ENCODE measurements at places on chromosomes 16 and 17.
A peak's percentile ranks its signal among the peaks of the same experiment; 100 is the strongest.

GRCh38 chr17:44781551-44782325 lies 22.9 kb downstream of the ADAM11 start:
- DNase-seq: no peak

GRCh38 chr17:68495081-68495480 lies 17.1 kb upstream of the PRKAR1A start:
- no peak for DNase-seq

GRCh38 chr16:64693946-64694345 lies 427.9 kb downstream of the CDH11 start:
- DNase-seq: no peak

DNA sequence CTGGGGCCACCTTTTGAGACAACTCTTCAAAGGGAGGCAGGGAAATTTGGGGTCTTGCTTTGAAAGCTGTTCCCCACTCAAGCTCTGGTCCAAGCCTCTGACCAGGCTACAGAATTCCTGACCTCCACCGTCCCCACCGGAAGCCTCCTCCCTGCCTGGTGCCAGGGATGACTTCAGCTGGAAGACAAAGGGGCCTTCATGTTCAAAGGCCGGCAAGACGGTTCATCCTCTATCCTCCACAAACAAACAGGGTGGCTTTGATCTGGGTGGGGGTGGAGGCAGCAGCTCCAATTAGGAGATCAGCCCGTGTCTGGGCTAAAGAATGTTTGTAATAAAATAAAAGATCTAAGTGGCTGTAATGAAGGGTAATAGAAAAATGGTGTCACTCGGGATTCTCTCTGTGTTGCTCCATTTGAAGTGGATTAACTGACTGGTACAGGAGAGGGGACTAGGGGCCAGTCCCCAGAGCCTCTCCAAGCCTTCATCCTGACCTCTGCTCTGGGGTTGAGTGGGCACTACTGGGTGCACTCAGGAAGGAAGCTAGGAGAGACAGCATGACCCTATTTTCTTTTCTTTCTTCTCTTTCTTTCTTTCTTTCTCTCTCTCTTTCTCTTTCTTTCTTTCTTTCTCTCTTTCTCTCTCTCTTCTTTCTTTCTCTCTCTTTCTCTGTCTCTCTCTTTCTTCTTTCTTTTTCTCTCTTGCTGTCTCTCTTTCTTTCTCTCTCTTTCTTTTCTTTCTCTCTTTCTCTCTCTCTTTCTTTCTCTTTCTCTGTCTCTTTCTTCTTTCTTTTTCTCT lies 27.5 kb upstream of the NKD1 start:
- no peak for DNase-seq

- no peak for DNase-seq
These were observed 2.4 kb downstream of the DHRS7B start for GRCh38 chr17:21129023-21129681.

DNA sequence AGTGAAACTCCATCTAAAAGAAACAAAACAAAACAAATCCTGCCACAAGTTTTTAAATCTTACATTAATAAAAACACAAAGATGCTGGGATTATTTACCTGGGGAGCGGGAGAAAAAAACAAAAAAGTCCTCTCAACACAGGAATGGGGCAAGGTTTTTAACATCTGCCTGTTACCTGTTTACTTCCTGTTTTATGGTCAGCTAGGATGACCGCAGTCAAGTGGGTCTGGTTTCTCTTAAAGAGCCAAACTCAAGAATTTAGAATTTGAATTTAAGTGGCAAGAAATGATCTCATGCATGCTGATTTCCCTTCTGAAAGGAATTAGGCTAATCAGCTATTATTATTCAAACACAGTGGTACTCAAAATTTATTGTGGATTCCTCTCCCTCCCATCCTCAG lies 39.7 kb upstream of the TBC1D3K start:
- DNase-seq: no peak

GRCh38 chr17:43737722-43738121 lies 20.9 kb downstream of the SOST start:
- no peak for DNase-seq

- no peak for DNase-seq
These were observed 7.5 kb downstream of the CD7 start for GRCh38 chr17:82309656-82310570.

DNA sequence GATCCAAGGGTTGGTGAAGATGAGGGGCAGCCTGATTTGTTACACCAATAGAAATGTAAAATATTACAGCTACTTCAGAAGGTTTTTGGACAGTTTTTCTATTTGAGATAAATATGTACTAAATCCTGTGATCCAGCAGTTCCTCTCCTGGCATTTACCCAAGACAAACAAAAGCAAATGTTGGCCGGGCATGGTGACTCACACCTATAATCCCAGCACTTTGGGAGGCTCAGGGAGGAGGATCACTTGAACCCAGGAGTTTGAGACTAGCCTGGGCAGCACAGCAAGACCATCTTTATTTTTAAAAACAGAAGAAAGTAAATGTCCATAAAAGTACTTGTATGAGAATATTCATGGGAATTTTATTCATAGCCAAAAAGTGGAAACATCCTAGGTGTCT lies 64.8 kb upstream of the MRC2 start:
- DNase-seq: no peak

DNA sequence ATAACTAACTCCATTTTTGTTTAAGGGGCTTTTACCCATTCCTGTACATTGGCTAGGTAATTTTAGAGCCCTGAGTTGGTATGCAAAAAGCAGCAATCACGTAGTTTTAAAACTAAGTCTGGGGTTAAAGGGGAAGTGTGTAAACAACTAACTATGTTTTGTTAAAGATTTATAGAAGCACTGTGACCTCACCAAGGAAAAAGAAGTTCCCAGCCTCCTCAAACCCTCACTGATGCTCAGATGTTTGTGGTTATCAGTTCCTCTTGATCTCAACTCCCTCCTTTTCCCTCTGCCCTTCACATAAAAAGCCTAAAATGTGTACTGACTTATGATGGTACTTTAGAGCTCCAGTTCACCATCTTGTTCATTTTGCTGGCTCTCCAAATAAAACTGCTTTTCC lies 119.9 kb upstream of the IRX6 start:
- no peak for DNase-seq

- DNase-seq: no peak
These were observed 138.7 kb downstream of the ANKFN1 start for GRCh38 chr17:56292010-56292409.

- no peak for DNase-seq
These were observed 15.7 kb downstream of the ASGR2 start for GRCh38 chr17:7098802-7099459.

GRCh38 chr17:34606763-34607162 lies 27.4 kb downstream of the TMEM132E start:
- no peak for DNase-seq

- DNase-seq: no peak
These were observed 51.7 kb downstream of the ASIC2 start for GRCh38 chr17:33241390-33241789.

DNA sequence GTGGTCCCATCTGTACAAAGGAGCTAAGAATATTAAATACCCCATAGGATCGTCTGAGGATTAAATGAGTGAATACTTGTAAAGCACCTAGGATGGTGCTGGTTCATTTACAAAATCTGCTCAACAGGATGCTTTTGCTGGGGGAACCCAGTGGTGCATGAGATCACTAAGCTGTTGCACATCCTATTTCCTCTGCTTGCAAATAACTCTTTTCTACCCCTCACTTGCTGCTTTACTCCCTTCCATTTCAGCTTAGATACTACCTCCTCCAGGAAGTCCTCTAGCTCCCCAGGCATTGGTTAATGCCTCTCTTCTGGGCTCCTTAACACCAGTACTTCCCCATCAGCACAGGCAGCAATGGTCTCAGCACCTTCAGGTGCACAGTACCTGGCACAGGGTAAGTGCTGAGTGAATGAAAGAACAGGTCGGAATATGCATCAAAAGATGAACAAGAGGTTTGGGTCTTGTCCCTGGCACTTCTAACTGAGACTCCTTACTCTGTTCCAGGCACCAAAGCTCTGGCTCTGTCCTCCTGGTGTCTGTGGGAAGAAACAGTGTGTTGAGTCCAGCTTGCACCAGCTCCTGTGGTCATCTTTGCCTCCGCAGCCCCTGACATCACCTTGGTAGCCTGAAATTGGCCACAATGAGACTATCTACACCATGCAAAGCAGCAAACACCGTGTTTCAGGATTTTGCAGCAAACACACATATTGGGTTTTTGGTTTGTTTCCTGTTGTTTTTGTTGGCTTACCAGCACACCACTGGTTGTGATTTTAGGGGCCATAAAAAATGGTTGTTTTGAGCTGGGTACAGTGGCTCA lies 24.1 kb upstream of the IL21R start:
- no peak for DNase-seq

DNA sequence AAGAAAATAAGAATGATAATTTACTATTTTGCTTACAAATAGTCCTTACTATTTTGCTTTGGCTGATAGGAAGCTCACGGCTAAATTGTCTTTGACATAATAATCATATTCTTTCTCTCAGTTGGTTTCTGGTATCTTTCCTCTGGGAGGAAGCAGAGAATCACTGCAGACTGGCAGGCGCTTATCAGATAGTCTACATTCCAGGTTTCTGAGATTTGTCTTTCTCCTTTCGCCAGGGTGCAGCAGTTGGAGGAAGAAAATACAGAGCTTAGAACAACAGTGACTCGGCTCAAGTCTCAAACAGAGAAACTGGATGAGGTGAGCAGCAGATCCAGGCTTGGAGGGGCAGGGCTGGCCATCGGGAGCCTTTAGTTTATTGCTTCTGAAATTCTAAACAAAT lies 136.1 kb downstream of the RAB11FIP4 start:
- no peak for DNase-seq

DNA sequence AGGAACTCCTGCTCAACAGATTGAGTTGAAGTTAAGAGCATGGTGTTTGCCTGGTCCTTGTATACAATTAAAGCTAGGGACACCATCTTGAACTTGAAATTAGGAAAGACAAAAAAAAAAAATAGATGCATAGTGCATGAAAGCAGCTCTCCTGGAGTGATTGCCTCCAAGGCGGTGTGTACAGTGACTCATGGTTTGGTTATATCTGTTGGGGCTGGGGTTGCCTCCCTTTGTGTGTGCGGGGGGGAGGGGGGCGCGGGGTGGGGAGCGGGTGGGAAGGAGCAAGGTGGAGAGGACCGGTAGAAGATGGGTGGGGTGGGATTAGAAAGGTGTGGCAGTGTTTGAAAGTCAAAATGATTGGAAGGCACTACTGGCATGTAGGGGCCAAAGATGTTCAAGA lies 3.4 kb downstream of the TMED6 start:
- DNase-seq: no peak

DNA sequence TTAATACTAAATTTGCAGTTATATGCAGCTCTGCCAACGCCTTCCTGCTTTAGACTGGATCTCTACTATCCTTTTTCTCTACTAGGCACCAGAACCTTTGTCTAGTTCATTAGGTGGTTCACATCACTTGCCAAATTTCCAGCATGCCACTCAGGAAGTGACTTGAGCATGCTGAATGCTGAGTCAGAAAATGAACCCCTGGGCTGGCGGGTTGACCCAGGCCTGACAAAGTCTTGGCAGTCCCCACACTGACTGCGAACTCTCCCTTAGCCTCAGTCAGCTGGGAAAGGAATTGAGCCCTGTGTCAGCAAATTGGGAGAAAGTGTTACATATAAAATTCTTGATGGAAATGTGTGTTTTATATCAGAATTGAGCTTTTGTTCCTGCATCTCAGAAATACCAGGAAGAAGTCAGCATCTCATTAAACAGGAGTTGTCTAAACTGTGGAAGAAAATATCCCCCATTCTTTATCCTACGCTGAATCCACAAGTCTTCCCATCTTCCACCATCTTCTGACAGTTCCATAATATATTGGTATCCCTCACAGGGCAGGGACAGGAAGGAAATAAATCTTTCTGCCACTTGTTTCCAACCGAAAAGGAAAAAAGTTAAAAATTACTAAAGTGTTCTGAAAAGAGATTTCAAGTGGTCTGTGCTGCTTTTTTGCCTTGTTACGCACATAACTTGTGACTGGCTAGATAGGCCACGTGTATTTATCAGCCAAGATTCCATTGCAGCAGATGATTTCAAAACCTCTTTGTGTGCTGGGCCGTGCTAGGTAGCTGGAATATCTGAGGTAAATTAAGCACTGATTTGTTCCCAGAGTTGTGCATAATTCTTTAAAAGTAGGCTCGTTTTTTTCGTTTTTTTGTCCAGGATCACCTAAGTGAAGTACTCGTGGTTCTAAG lies 16.7 kb upstream of the SLC12A3 start:
- no peak for DNase-seq

DNA sequence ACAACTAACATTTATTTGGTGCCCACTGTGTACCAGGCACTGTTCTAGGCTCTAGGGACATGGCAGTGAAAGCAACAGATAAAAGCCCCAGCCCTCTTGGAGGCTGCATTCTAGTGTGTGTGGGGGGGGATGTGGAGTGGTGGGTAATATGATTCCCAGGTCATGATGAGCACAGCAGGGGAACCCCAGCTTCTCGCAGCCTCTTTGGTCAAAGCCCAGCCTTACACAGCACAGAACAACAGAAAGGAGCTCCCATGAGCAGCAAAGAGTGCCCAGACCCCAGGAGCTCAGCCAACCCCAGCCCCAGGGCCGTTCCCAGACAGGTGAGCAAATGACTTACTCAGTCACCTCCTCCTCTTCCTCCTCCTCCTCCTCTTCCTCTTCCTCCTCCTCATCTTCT lies 21.9 kb downstream of the CNGB1 start:
- no peak for DNase-seq

- no peak for DNase-seq
These were observed 1.2 kb downstream of the GNG13 start for GRCh38 chr16:799111-799947.

DNA sequence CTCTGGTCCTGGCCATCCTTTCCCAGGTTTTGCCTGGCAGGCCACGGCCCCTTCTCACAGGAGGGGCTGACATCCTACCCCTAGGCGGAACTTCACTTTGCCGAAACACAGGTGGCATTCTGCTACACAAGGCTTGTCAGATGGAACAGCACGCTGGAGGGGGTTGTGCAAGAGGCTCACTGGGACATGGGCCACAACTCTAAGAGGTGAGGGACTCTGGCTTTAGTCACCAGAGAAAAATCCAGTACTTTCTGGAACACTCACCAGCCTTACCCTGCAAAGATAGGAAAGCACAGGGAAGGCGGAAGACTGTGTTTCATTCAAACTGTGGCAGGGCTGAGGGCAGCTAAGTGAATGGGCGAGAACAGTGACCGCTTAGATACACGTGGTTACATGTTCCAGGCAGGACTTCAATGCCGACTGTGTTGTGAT lies 18.3 kb downstream of the CDC42EP4 start:
- DNase-seq: no peak

GRCh38 chr17:27247071-27247957 lies 46.6 kb upstream of the WSB1 start:
- DNase-seq: peak; percentile 55

DNA sequence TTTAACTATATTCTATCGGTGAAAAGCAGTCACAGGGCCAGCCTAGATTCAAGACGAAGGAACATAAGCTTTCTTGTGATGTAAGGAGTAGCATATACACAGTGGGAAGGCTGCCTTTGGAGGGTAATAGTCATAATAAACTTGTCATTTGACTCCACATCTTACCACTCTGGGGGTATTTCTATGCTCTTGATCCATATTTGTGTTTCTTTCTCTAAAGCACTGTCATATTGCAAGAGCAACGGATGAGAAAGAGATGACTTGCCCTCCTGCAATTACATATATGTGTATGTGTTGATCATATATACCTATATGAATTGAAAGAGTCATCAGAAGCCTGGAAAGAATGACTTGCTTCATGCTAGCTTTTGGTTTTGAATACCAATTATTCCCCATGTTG lies 225.4 kb upstream of the HS3ST3A1 start:
- no peak for DNase-seq
